ENCODE measurements at places on chromosomes 7 and 10. TPM values are rescaled to one million over a fixed set of nuclear protein-coding genes. Genes with fewer than 3 reads are reported as not detected.

DNA sequence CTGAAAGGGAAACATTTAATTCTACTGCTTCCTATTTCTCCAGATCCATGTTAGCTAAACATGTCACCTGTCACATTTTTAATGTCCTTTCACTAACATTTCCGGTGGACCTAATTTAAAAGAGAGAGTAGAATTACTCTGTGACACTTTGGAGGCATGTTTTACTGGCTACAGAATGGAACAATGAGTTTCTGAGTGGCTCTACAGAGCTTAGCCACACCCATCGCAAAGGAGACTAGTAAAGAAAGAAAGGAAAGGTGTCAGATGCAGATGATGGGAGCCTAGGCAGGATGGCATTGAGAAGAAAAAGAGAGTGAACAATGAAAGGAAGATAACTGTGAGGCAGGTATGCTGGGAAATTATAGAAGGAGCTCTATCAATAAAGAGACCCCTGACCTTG is 35.9 kb downstream of the NDUFB2 start:
- no peak overlapping the region for H3K4me3 ChIP-seq
- no peak overlapping the region for H3K27ac ChIP-seq
- peaks cover 10% of the 10 kb centered on the region for H3K36me3 ChIP-seq
- H3K4me1 ChIP-seq: no peaks in the 10 kb centered on the region
- no peaks in the 10 kb centered on the region for H3K27me3 ChIP-seq
- DNase-seq: no peak

ANKRD30A gene
- not detected for total RNA-seq

- DNase-seq: peak; percentile 57
- H3K4me1 ChIP-seq: peaks cover 20% of the 10 kb centered on the region
- peak overlapping the region; percentile 84 for H3K27ac ChIP-seq
- H3K36me3 ChIP-seq: no peaks in the 10 kb centered on the region
These were observed 1.1 kb upstream of the PWWP2B start for GRCh38 chr10:132395704-132396493.

MMP21 gene
- not detected for total RNA-seq

DNA sequence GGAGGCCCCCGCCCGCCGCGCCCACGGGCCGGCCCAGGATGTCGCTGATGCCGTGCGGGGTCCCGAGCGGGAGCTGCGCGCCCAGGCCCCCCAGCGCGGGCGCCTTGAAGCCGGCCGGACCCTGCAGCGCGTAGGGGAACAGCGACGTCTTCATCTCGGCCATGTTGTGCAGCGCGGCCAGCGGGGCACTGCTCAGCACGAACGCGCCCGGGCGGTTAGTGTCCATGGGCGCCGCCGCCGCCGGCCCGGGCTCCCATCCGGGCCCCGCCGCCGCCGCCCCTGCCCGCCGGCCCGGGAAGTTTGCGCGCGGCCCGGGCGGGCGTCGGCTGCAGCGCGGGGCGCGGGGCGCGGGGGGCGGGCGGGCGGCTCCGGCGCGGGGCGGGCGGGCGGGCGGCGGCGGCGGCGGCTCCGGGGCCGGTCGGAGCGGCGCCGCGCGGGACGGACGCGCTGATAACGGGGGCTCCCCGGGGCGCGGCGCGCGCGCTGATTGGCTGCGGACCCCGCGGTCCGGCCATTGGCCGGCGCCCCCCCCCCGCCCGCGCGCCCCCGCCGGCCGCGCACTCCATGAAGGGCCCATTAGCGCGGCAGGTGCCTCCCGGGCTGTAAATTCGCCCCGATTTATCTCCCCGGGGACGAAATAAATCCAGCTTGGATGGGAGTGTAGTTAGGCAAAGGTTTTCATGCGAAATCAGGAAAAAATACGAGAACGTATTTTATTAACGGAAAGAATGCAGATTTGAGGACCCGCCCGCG is at the start of gene NKX6-2:
NKX6-2 (minus strand) TSS at position 425 of the 753 bp plus-strand sequence; CDS start at position 226, 199 bp downstream.
- no peaks in the 10 kb centered on the region for H3K36me3 ChIP-seq
- H3K4me1 ChIP-seq: peaks cover 3% of the 10 kb centered on the region
- peaks cover 98% of the 10 kb centered on the region for H3K27me3 ChIP-seq
- H3K4me3 ChIP-seq: peak within 1 kb of the TSS; percentile 26

DNA sequence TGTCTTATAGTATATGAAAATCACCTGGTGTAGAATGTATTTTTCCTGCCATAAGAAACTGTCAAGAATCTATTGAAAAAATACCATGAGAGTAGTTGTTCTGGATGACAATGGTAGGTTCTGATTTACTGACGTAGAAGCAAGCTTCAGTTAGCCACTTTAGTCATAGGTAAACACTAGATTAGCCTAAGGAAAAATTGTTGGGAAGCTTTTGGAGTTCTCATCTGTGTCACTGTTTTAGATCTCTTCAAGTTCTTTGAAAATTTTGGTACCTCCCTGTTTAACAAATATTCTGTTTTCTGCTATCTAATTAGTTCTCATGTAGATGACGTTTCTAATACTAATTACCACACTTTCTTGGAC is 131.8 kb downstream of the ADK start:
- H3K4me3 ChIP-seq: no peak overlapping the region
- no peaks in the 10 kb centered on the region for H3K27me3 ChIP-seq
- no peak for DNase-seq

DNA sequence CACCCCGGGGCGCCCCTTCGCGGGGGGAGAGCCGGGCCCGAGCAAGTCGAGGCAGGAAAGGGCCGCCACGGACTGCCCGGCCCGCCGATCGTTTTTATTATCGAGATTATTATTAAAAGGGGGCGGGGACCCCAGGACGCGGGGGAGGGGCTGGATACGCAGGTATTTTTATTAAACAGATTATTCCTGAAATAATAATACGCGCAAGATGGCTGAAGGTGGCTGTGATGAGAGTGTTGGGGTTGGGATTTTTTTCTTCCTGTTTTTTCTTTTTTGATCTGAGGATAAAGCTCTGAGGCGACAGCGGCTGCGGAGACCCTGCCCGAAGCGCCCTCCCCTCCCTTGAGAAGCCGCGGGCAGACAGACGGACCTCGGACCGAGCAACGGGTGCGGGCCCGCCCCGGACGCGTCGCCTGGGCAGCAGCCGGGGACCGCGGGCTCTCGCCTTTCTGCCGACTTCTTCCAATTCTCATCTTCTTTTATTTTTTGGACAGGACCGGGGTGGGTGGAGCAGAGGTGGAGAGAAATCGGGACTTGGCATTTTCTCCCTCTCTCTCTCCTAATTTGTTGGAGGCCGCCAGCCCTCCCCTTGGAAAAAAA is 1.4 kb upstream of the TRIM8 start:
- no peaks in the 10 kb centered on the region for H3K27me3 ChIP-seq
- peaks cover 10% of the 10 kb centered on the region for H3K4me1 ChIP-seq
- DNase-seq: peak; percentile 57
- H3K4me3 ChIP-seq: peak overlapping the region; percentile 74
- peak overlapping the region; percentile 96 for H3K27ac ChIP-seq
- H3K36me3 ChIP-seq: no peaks in the 10 kb centered on the region

- no peaks in the 10 kb centered on the region for H3K4me1 ChIP-seq
- no peaks in the 10 kb centered on the region for H3K27me3 ChIP-seq
- DNase-seq: no peak
- H3K36me3 ChIP-seq: no peaks in the 10 kb centered on the region
These were observed 3.0 kb upstream of the MCM10 start for GRCh38 chr10:13158401-13158800.

GRCh38 chr7:30453016-30453415 is 25.6 kb downstream of the NOD1 start:
- H3K4me3 ChIP-seq: no peak overlapping the region
- peaks cover 21% of the 10 kb centered on the region for H3K4me1 ChIP-seq
- no peak for DNase-seq
